ENCODE measurements at places on chromosomes 16 and 17.

GRCh38 chr17:30720013-30720471 is 104.5 kb downstream of the CRLF3 start:
- no peak for DNase-seq

DNA sequence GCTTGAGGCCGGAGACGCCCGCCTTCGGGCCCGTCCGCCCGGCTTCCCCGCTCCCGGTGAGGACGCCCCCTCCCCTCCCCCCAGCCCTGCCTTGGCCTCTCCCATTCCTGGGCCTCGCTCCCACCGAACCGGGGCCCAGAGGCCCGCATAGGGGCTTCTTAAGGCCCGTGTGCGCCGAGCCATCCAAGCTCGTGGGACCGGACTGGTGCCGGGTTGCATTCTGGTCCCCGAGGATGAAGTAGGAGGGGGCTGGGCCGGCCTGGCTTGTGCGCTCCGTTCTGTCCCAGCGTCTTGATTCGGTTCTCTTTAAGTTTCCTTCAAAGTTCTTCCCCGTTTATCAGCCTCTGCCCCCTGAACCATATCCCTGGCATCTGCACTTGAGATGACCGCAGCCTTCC is 488 bp downstream of the SENP3 start:
- no peak for DNase-seq

DNA sequence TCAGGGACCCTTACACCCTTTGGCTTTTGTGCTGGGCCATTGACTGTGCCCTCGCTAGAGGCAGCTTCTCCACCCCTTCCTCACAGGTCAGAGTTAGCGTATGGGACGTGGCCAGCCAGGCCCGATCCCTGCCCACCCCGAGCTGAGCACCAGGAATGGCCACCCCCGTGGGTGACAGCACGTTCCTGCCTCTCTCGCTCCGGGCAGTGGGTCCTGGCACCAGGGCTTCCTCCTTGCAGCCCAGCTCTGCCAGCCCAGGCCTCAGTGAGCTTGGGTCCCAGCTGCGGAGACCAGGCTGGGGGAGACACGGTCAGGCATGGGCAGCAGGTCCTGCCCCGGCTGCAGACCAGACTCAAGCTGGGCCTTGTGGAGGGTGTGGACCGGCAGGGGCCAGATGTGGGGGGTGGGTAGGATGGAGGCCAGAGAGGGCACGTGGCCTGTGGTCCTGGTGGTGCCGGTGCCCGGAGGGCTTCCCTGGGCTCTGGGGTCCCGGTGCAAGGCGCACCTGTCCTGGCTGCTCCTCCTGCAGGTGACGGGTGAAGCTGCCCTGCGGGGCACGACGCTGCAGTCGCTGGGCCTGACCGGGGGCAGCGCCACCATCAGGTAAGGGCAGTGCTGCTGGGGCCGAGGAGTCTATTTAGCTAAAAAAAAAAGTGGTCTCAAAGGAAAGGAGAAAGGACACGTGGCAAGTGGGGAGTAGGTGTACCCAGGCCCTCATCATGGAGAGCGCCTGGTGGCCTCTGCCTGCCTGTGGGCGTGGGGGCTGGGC is 18.2 kb downstream of the ASPSCR1 start:
- DNase-seq: no peak

GRCh38 chr16:57648125-57648524 is 19.7 kb downstream of the ADGRG1 start:
- no peak for DNase-seq

GRCh38 chr17:68718465-68718864 is 117.3 kb upstream of the FAM20A start:
- DNase-seq: no peak

DNA sequence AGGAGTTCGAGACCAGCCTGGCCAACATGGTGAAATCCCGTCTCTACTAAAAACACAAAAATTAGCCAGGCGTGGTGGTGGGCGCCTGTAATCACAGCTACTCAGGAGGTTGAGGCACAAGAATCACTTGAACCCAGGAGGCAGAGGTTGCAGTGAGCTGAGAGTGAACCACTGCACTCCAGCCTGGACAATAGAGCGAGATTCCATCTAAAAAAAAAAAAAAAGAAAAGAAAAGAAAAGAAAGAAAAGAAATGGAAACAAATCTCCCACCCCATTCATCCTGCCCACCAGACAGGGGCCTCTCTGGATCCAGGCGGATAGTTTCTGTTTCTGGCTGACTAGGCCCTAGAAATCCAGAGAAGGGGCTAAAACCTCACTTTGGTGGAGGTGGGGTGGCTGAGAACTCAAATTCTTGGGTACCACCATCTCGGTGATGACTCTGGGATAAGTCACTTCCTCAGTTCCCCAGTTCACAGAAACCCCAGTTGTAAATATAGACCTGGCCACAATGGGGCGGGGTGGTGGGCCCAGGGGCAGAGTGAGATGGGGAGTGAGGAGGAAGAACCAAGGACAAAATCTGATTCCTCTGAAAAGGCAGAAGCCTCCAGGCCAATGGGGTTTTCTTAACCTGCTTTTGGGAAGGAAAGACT is 22.2 kb downstream of the SOCS1 start:
- no peak for DNase-seq

DNA sequence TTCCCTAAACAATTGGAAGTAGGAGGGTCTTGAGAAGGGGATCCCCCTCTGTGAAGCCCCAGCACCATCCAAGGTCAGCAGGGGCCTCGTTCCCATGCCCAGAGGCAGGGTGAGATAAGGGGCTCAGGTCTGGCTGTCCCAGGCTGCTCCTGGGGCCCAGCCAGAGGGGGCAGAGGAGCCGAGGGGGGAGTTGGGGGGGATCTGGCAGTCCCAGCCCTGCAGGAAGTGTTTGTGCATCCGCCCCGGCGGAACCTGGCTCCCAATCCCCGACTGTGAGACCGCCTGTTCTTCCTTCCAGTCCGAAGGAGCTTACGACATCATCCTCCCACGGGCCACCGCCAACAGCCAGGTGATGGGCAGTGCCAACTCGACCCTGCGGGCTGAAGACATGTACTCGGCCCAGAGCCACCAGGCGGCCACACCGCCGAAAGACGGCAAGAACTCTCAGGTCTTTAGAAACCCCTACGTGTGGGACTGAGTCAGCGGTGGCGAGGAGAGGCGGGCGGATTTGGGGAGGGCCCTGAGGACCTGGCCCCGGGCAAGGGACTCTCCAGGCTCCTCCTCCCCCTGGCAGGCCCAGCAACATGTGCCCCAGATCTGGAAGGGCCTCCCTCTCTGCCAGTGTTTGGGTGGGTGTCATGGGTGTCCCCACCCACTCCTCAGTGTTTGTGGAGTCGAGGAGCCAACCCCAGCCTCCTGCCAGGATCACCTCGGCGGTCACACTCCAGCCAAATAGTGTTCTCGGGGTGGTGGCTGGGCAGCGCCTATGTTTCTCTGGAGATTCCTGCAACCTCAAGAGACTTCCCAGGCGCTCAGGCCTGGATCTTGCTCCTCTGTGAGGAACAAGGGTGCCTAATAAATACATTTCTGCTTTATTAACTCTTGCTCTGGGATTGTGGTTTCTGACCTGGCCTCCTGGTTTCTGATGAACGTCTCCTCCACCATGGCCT is 14.9 kb downstream of the GPRC5C start:
- no peak for DNase-seq

DNA sequence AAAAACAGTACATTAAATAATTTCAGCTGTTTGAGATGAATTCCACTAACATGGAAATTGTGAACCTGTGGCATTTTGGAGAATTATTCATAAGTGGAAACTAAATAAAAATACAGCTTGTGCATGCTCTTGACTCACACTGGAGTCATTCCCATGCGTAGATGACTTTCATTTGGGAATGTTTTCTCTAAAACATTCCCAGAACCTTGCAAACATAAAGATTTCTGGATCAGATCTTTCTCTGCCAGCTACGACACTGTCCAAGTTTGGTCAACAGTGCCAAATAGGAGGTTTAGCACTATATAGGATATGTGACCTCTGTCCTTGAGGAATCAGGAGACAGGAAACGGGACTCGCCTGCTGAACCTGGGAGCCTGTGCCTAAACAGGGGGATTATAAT is 400.9 kb downstream of the SLC39A11 start:
- DNase-seq: no peak

DNA sequence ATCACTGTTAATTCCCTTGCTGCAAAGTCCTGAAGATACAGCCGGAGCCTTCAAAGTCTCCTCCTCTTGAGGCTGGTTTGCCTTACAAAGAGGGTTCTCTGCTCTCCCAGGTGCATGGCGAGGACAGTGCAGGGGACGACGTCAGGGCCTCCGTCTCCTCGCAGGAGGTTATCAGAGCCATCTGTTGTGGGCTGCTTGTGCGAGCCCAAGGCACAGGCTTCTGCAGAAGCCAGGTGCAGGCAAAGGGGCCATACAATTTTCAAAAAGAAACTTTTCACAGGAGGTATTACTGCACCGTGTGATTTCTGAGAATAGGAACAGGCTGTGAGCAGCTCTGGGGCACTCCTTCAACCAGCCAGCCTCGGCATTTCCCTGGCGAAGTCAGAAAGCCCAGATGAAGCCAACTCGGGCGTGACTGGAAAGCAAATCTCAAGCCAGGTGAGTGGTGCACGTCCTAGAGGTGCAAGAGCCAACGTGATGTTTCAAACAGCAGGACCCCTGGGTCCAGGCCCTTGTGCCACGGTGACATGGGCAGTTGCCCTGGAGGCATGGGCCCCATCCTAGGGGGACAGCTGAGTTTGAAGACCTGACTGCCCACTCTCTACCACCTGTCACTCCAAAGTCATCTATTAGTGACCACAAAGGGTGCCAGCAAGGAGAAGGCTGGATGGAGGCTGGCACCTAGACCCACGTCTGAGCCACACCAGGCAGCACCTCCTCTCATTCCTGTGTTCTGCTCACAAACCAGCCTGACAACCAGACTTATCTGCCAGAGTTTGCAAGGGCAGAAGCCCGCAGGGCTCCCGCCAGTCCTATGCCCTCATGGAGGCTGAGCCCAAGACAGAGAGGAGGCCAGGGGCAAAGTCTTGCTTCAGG is 68.6 kb downstream of the SMPD3 start:
- no peak for DNase-seq

DNA sequence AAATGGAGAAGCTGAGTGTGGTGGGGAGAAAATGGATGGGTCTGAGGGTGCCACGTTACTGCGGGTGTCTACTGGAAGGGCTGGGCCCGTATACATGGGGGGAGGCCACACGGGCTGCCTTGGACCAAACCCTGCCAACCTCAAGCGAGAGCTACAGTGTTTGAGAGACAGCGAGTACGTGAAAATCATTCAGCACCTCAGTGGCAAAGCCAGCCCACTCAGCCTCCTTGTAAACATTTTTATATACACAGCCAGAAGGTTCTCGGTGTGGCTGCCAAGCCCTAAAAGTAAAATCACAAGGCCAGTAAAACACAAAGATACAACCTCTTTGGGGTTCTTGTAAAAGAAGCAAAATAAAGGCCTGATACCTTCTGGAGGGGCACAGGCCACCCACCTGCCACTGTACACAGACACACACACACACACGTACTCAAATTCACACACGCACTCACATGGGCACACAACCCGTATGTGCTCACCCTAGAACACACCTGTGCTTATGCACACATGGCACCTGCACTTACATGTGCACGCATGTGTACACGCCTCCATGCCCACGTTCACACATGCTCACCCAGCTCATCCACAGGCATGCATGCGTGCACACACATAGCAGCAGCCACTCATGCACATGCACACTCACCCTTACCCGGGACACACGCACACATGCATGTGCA is 102.8 kb downstream of the GSG1L start:
- DNase-seq: no peak

GRCh38 chr16:73031155-73031866 is 16.6 kb downstream of the ZFHX3 start:
- DNase-seq: no peak

GRCh38 chr17:53039981-53040380 is 782.7 kb upstream of the KIF2B start:
- DNase-seq: no peak

DNA sequence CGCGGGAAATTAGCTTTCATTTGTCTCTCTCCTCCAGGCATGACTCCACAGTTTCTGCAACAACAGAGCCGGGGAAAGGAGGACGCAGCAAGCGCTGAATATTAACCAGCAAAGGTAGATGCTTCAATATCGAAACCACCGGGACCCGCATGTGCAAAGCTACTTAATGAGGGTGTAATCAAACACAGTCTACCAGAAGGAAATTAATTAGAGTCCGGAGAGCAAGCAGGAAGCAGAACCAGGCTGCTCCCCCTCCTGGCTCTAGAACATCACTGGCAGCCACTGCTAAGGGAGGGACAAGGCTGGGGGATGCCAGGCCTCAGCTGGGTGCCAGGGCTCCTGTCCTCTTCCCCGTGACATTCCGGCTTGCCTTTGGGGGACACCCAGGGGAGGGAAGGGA is 21.7 kb downstream of the LRRC75A start:
- DNase-seq: no peak

DNA sequence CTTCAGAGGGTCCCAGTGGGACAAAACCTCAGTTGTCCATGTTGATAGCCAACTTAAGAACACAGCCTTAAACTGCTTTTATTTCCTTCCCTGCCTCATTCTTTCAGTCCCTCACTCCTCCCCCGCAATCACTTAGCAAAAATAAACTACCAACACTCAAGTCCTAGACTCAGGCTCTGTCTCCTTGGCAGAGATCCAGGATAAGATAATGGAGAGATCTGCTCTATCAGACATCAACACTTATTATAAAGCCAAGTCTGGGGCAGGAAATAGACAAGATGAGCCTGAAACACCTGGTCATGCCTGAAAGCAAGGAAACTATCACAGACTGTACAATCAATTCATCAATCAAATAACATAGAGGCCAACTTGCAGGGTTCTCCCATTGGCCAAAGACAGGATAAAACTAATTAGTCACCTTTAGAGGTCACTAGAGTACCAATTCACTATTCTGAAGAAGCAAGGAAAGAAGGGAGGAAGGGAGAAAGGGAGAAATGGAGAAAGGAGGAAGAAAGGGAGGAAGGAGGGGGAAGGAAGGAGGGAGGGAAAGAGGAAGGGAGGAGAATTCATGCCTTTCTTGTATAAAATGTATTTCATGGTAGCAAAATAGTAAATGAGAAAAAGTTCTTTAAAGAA is 15.7 kb downstream of the HYDIN start:
- DNase-seq: no peak

DNA sequence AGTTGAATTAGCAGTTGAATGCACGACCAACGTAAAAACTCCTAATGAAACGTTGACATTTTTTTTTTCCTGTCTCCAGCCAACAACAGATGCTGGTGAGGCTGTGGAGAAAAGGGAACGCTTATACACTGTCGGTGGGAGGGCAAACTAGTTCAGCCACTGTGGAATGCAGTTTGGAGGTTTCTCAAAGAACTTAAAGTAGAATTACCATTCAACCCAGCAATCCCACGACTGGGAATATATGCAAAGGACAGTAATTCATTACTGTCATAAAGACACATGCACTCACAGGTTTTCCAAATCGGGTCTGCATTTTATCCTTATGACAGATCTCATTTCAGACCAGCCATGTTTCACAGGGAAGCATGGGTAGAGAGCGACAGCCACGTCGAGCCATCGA is 3.5 kb upstream of the WFDC1 start:
- DNase-seq: no peak

- DNase-seq: no peak
Measured at GRCh38 chr16:11024333-11025053, 80.1 kb downstream of the CLEC16A start.

- DNase-seq: no peak
Measured at GRCh38 chr17:11999696-12000095, 2.4 kb upstream of the ZNF18 start.

- DNase-seq: no peak
Measured at GRCh38 chr16:84459941-84460405, 44.5 kb downstream of the MEAK7 start.

Data from activated CD4-positive, alpha-beta T cell treated with anti-CD3 and anti-CD28 coated beads for 1 hour (primary cell).